ENCODE measurements at places on chromosomes 2 and 18. TPM values are rescaled to one million over a fixed set of nuclear protein-coding genes. Genes with fewer than 3 reads are reported as not detected.

The PKDCC gene
- 80.7 TPM for total RNA-seq

The TUBB8B gene
- total RNA-seq: not detected

The KIF5C gene
- 2.0 TPM for total RNA-seq

The FN1 gene
- total RNA-seq: 213 TPM

The UGT1A5 gene
- not detected for total RNA-seq

The C1GALT1C1L gene
- 2.6 TPM for total RNA-seq

The OTX1 gene
- not detected for total RNA-seq

The RBM44 gene
- total RNA-seq: 0.38 TPM

The PROC gene
- not detected for total RNA-seq

The TRIM43 gene
- total RNA-seq: not detected

The WNT6 gene
- total RNA-seq: not detected
